ENCODE measurements at places on chromosomes 12 and 14.
A peak's percentile ranks its signal among the peaks of the same experiment; 100 is the strongest.

DNA sequence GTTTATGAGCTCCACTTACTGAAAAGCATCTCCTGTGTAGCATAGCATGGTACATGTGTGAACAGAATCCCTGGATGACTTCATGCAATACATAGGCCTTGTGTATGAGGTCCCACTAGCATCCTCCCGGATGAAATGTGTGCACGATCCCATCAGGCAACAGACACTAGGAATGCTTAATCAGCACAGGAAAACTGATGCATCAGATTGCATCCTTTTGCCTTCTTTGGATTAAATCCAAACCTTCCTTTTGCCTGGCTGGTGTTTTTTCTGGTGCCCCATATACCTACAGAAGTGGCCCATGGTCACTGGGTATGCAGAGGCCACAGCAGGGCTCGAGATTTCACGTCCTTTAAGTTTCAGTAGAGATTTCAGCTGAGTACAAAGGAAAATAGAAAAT, 120.9 kb upstream of the COCH start:
- DNase-seq = no peak

DNA sequence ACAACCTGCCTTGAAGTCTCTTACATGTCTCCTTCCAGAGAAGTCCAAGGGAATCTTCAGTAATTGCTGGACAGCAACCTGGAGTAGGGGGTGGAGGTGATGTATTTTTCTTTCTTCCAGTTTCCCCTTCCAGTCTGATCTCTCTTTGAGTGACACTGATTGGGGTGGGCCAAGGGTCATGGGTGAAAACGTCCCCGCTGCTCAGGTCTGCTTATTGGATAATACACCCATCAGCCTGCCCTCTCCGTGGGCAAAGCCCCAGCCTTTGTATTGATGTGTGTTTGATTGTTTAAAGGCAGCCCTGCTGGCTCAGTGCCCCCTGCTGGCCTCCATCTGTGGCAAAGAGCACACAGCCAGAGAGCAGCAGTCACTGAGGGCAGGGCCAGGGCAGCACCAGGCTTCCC, 35.7 kb upstream of the ATP2A2 start:
- DNase-seq = peak; percentile 41

DNA sequence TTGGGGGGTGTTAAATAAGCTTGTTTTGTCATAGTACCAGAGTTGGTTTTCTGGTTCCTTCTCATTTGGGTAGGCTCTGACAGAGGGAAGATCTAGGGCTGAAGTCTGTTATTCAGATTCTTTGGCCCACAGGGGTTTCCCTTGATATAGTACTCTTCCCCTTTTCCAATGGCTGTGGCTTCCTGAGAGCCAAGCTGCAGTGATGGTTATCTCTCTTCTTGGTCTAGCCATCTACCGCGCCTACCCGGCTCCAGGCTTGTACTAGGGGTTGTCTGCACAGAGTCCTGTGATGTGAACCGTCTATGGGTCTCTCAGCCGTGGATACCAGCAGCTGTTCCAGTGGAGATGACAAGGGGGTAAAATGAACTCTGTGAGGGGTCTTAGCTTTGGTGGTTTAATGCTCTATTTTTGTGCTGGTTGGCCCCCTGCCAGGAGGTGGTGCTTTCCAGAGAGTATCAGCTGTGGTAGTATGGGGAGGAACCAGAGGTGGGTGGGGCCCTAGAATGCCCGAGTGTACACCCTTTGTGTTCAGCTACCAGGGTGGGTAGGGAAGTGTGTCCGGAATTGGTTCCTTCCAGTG, 209.7 kb downstream of the GPHN start:
- DNase-seq = peak; percentile 6

- DNase-seq = no peak
Measured at GRCh38 chr12:68102731-68103130, 56.8 kb downstream of the IFNG start.

- no peak for DNase-seq
Measured at GRCh38 chr14:56351861-56352260, 227.7 kb upstream of the TMEM260 start.

- no peak for DNase-seq
Measured at GRCh38 chr12:75712223-75712622, 200.8 kb upstream of the KRR1 start.

DNA sequence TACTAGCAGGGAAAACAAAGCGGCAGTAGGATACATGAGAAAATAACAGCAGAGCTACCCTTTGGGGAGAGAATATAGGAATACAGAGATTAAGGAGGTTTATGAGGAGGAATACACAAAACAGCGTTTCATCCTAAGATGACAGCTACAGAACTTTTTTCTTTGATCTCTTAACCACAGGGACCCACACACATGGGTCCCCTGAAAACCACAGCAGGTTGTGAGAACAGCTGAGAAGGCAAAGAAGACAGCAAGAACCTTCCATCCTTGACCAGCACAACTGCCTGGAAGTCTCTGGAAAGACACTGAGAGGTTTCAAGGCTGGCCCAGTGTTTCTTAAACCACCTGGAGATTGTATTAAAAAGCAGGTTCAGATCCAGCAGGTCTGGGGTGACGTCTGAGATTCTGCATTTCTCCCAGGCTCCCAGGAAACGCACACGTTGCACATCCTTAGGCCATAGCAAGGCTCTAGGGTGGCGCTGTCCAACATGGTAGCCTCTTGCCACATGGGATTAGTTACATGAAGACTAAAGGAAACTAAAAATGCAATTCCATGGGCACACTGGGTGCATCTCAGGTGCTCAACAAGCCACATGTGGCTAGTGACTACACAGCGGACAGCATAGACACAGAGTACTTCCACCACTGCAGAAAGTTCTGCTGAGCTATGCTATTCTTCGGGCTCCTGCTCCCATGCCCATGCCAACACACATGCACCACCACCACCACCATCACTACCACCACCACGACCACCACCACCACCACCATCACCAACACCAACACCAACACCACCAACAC, 92.3 kb downstream of the FOXN3 start:
- no peak for DNase-seq

DNA sequence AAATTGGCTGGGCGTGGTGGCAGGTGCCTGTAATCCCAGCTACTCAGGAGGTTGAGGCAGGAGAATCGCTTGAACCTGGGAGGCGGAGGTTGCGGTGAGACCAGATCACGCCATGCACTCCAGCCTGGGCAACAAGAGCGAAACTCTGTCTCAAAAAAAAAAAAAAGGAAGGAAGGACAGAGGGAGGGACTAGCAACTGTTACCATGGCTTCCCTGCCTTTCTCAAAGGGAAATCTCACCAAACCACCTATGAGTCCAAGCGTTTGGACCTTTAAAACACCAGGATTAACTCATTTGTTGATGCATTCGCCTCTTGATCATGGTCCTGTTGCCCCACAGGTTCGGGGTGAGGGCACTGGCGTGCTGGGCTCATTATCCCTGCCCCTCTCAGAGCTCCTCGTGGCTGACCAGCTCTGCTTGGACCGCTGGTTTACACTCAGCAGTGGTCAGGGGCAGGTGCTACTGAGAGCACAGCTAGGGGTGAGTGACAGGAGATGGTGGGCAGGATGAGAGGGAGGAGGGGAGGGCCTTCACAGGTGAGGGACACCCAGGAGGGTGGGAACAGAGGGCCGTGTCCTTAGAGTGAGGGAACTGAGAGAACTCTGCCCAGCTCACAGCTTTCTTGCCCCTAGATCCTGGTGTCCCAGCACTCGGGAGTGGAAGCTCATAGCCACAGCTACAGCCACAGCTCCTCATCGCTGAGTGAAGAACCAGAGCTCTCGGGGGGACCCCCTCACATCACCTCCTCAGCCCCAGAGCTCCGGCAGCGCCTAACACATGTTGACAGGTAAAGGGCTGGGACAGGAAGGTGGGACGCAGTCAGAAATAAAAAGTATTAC, 10.2 kb upstream of the MYL6B start:
- no peak for DNase-seq

- DNase-seq = no peak
Measured at GRCh38 chr12:12333407-12334366, 16.4 kb downstream of the MANSC1 start.

DNA sequence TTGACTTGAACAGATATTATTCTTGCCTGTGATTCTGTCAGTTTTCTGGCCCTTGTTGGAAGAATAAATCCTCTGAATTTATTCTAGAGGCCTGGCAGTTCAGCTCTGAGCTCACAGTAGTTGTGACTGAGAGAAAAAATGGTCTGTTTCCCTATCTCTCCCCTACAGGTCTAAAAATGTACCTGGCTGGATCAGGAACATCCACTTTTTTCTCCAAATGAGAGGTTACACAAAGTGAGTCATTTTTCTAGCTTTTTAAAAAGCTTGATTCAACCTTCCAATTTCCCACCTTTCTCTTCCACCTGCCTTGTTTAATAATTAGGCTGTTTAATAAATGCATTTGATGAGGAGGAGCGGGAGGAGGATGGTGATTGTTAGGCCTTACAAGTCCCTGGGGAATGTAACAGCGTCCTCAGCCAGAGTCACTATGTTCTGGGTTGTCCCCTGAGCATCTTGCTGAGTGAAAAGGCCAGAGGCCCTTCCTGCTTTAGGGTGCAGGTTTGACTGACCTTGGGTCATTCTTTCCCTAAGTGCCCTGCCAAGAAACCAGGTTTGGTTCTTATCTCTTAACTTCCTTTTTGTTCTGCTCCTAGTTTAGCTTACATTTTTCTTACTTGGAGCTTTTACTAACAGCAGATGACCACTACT, 91.7 kb upstream of the FUT8 start:
- DNase-seq = no peak

DNA sequence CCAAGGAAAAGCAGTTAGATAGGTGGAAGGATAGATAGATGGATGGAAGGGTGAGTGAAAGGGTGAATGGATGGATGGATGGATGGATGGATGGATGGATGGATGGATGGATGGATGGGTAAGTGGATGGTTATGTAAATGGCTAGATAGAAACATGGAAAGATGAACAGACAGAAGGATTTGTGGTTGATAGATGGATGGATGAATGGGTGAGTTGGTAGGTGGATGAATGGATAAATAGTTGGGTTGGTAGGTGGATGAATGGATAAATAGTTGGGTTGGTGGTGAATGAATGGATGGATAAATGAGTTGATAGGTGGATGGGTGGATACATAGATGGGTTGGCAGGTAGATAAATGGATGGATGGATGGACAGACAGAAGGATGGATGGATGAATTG, 30.3 kb upstream of the FAM222A start:
- no peak for DNase-seq

DNA sequence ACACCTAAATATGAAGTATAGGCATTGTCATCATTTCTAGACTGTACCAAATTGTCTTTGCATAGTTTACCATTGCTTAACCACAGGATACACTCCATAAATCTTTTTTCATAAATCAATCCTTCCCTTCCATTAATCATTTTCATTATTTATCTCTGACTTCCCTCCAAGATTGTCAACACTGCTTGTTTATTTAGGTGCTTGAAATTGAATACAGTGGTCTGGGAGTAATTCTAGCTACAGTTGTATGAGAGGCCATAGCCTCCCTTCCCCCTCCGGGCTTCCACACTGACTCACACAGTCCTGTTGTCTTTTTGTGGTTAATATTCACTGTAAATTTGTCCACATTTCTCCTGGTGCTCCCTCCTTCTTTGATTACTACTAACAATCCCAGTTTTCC, 114.2 kb upstream of the ARID2 start:
- no peak for DNase-seq

DNA sequence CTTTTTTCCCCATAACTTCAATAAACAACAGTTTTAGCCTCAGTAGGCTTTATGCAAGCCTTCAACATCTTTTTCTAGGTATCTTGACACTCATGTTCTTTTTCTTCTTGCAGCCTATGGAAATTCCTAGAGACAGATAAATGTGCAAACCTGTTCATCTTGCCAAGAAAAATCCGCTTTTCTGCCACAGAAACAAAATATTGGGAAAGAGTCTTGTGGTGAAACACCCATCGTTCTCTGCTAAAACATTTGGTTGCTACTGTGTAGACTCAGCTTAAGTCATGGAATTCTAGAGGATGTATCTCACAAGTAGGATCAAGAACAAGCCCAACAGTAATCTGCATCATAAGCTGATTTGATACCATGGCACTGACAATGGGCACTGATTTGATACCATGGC, 295.9 kb downstream of the ZFP36L1 start:
- no peak for DNase-seq

DNA sequence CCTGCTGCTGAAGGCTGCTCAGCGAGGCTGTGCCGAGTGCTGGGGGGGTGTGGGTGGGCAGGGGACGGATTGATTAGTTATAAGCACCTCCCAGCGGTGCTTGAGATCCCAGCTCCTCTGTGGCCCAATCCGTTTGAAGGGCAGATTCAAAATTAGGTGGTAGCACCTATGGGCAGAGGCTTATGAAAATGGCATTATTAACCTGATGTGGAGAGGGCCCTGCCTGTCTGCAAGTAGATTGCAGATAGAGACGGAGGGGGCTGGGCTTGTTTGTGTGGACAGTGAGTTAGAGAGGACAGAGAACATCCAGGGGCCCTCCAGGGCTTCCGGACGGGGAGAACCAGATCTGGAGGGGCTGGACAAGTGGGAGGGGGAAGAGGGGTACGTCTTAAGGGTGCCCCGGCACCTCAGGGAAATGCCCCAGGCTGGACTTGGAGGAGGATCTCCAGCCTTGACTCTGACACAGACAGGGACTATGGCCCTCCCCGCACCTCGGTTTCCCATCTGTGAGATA, at the start of gene RTL1:
Gene RTL1, minus strand, starts transcription at position 51 of the 514 bp plus-strand sequence. CDS start 18,934 bp downstream, outside the sequence.
- DNase-seq = no peak

- peak; percentile 86 for DNase-seq
Measured at GRCh38 chr14:63713764-63714163, 14.1 kb downstream of the SGPP1 start.

DNA sequence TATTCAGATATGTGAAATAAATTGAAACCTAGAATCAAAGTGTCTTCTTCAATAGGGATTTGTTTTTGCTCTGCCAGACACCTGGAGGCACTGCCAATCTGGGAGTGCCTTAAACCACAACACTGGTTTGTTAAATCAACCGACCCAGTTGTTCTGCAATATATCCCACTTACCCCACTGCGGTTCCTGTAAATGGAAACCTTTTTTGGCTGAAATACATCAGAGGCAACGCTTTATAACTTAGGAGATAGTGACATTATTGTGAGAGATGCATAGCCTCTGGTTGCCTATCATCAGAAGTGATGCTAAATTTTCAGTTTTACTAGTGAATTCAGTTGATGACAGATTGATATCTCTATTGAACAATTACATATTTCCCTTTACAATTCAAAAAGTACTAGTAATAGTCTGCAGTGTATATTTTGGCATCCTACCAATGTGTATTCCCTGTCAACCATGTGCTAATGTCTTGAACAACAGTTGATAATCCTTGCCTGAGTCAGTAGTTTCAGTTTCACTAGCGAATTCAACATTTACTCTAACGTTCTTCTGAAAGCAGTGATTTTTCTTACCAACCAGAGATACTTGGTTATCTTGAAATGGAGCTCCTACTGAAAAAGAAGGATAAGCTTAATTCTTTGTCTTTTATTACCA, 30.5 kb downstream of the PPP2R5C start:
- DNase-seq = no peak

DNA sequence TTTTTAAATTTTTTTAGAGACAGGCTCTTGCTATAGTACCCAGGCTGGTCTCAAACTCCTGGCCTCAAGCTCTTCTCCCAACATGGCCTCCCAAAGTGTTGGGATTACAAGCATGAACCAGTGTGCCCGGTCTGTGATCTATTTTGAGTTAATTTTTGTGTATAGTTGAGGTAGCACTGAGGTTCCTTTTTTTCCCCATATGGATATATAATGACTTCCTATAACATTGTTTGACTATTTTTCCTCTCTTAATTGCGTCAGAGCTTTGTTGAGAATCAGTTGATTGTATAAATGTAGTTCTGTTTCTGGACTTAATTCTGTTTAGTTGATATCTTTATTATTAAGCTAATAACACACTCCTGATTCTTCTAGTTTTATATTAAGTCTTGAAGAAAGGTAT, 8.6 kb upstream of the M6PR start:
- DNase-seq = no peak
